ENCODE measurements at places on chromosomes 11 and 22.

GRCh38 chr11:17221968-17222367 lies 14.2 kb upstream of the PIK3C2A start:
- no peak for DNase-seq

DNA sequence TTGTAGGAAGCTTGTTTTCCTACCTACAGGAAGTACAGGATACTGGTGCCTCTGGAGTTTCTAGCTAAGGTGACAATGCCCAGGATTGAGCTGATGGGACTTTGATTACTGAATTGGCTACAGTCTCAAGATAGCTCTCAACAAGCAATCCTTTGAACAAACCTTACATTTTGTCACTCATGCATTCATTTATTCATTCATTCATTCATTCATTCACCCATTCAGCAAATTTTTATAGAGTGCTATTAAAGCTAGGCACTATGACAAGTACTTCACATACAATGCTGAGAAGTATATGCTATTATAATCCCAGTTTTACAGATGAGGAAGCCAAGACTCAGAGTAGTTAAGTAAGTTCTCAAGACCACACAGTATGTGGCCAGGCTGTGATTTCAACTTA lies 103.1 kb upstream of the MTMR2 start:
- DNase-seq = no peak

DNA sequence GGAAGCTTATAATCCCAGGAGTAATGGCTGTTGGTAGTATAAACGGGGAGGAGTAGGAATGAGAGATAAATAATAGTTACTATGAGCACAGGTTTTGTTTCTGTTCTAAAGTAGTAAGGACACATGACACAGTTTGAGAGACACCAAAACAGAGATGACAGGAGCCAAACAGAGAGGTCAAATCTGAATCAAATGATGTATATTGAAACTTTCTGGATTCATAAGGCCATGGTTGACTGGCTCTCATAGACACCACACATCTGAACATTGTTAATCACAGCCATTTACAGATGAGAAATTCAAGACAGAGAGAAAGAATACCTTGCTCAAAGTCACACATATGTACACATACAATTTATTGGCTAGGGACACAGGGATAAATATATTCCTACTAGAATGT lies 63.4 kb upstream of the UCP3 start:
- no peak for DNase-seq

- no peak for DNase-seq
Measured at GRCh38 chr11:79263001-79263400, 177.8 kb downstream of the TENM4 start.

DNA sequence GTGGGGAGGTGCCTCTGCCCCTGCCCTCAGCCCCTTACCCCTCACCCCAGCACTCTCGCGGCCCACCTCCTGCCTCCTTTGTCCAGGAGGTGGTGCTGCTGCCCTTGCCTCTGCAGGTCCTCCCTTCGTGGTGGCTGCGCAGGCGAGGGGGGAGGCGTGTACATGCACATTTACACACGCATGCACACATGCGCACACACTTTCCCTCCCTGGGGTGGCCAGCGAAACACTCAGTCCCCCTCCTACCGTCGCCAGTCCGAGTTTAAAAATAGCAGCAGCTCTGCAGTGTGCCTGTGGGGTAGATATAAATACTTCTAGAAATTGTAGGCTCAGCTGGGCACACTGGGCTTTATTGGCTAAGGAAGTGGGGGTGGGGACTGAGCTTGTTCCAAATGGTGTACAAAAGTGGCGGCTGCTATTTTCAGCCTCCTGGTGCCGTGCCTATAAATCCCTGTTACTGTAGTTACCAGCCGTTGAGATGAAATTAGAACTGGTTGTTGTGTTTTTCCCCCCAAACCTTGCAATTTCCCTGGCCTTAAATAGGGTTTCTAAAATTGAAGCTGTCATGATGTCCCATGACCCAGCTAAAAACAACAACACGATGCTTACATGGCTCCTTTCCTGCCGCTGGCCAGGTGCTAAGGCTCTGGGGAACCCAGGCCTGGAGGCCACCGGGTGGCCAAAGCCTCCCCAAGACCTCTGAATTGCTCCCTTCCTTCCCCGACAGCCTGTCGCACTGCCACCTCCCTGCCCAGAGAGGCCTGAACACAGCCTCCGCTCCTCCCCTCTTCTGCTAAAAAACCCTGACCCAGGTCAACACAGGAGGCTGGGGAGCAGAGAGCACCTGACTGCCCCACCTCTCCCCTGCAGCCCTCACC lies 12.4 kb downstream of the PICK1 start:
- no peak for DNase-seq

DNA sequence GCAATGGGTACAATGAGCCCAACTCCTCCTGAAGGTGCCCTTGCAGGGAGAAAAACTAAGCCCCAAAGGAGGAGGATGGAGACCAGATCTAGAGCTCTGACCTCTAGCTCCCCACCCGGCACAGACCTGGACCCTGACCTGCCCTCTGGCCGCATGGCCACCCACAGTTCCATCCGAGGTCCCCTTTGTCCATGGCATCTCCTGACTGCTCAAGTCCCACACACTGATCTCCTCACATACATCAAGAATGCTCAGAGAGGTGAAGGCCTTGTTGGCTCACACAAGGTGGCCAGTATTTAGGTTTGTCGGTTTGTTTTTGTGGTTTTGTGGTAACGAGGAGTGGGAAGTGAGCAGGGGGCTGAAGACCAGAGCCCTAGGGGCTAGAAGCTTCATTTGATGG lies 423.5 kb upstream of the B3GAT1 start:
- DNase-seq = no peak

DNA sequence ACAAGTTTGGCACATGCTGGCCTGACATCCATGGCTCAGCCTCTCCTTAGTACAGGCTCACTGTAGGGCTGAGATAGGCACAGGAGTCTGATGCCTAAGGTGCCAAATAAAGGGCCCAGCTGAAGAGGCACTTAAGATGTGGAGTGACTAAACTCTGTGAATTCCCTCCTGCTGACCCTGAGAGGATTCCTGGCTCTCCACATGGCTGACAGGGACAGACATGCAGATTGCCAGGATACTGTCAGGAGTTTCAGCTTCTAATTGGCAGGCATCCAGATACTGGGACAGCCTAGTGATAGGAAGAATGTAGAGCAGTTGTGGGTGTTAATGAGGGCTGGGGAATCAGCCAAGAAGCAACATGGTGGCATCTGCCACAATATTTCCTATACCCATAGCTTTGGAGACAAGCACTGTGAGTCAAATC lies 558.7 kb downstream of the INSC start:
- DNase-seq = no peak

DNA sequence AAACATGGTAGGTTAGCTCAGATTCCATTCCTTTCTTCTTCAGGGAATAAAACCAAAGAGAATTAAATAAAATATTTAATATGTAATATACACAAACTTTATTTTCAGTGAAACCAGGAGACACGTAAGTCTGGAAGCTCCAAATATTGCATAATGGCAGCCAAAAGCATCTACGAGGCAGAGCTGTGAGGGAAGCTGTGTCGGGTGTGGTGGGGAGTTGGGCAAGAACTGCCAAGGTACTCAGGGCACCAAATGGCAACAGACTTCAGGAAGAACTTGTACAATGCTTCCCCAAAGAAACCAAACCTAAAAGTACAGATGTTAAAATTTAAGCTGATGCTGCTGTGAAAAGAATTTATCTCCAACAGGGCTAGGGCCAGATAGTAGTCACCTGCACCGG lies 47.5 kb upstream of the C11orf87 start:
- DNase-seq = no peak

- no peak for DNase-seq
Measured at GRCh38 chr11:34599406-34599945, 21.4 kb upstream of the EHF start.

GRCh38 chr11:110654456-110654855 lies 57.8 kb downstream of the ARHGAP20 start:
- DNase-seq = no peak

GRCh38 chr11:114084414-114084813 lies 24.9 kb downstream of the ZBTB16 start:
- DNase-seq = no peak

DNA sequence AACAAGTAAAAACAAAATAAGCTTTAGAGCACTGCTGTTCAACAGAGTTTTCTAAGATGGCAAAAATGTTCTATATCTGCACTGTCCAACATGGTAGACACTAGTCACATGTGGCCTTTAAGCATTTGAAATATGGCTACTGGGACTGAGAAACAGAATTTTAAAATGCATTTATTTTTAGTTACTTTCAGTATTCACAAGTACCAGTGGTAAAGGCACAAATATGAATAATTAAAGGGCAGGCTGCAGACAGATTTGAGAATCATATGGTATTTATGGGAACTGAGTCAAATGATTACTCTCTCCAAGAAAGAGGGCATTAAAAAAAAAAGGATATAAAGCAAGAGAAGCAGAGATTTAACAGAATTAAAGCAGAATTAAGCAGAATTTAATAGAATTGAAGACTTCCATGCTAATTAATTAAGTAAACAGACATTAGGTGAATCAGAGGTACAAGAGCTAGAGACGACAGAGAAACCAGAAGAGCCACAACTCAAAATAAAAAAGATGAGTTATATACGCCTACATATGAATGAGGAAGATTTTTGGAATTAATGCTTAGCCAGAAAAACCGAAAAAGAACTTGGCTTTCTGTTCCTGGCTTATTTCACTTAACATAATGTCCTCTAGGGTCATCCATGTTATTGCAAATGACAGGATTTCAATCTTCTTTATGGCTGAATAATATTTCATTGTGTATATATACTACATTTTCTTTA lies 160.4 kb downstream of the ATG16L2 start:
- no peak for DNase-seq

DNA sequence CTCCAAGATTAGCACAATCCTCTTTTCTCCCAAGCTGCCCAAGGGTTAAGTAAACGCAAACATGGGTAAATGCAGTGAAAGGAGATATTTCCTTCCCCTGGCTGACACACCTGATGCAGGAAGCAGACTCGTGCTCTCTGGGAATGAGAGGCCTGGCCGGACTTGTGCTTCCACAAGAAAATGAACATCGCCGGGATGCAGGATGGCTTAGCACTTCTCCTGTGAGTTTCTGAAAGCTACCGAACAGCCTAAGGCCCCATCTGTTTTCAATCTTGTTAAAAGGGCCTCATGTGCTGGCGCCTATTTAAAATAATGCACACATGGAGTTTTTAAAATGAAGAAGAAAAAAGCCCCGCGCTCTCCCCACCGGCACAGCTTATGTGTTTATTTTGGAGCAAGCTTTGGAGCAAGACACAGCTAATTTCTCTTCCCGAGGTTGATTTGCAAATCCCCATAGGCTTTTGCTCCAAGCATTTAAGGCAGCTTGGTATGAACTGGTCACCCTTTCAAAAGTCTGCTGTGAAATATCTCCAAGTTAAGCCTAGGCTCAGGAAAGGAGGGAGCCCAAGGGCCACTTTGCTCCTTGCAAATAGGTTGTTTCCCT lies 100.9 kb downstream of the SYN3 start:
- no peak for DNase-seq

DNA sequence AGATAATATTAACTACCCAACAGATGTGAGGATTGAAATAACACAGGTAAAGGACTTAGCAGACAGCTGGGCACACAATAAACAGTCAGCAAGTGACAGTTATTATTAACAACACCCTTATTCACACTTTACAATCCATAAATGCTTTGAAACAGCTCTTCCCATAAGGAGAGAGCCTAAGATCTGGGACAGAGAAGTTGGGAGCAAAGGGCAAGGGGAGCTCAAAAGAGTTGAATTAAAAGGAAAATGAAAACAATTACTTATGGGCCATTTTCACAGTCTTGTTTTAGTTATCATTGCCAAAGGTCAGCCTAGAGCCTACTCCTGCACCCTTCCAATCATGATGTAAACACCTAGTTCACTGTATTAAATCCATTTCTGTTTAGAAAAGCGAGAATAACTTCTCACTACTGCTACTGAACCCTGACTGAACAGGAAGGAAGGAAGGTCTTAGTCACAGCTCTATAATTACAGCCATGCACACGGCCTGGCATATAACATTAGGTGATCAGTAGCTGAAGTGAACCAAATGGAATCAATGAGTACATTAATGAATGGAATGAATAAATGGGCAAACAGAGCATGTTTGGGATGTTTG lies 111.3 kb downstream of the PLEKHA7 start:
- no peak for DNase-seq

DNA sequence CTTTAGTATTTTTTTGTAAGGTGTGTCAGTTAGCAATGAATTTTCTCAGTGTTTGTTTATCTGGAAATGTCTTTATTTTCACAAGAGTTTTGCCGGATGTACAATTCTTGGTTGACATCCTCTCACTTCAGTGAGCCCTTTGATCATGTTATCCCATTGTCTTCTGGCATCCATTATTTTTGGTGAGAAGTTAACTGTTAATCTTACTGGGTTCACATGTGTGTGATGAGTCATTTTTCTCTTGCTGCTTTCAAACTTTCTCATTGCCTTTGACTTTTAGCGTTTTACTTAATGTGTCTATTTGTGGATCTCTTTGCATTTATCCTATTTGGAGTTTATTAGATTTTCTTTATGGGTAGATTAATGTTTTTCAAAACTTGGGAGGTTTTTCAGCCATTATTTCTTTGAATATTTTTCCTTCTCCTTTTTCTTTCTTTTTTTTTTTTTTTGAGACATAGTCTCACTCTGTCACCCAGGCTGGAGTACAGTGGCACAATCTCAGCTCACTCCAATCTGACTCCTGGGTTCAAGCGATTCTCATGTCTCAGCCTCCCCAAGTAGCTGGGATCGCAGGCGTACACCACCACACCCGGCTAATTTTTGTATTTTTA lies 100.5 kb upstream of the RRM1 start:
- no peak for DNase-seq

DNA sequence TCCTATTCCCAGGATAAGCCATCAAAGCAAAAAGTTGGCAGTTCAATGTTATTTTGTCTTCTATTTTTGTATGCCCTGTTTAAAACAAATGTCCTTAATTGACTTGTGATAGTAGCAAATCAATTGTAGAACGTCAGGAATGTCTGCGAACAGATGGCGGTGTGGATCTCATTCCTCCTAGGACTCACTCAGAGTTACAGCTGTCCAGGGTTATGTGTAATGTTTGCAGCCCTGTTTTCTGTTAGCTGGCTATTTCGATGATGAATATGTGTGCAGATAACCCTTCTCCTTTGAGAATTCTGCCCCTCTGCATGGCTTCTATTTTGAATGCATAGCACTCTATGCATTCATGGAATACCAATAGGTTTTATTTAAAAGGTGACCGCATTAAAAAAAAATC lies 1248.0 kb upstream of the CNTN5 start:
- DNase-seq = no peak

DNA sequence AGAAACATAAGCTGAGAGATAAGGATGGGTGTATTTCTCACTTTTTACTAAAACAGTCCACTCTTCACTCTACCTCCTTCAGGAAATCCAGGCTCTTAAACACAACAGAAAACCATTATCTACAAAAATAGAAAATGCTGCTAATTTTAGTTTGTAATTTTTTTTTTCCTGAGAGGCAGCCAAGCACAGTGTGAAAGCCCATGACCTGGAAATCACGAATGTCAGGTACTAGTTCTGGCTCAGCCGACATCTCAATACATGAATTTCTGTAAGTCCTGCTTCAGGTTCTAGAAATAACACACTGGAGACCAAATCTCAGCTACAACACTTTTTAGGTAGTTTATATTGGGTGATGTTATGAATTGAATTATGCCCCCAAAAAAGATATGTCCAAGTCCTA lies 308.9 kb downstream of the KCNA4 start:
- no peak for DNase-seq

Measured in stimulated activated CD8-positive, alpha-beta memory T cell treated with anti-CD3 and anti-CD28 coated beads, Interleukin-4, amount 100 ng/mL, for 4 hours (primary cell).